ENCODE measurements at places on chromosomes 1 and 21. TPM values are rescaled to one million over a fixed set of nuclear protein-coding genes. Genes with fewer than 3 reads are reported as not detected.

CSMD2 gene
- 0.37 TPM for total RNA-seq

KCNJ9 gene
- not detected for total RNA-seq

OVAAL gene
- not detected for total RNA-seq

TSNAX gene
- total RNA-seq: 42.2 TPM

DNA sequence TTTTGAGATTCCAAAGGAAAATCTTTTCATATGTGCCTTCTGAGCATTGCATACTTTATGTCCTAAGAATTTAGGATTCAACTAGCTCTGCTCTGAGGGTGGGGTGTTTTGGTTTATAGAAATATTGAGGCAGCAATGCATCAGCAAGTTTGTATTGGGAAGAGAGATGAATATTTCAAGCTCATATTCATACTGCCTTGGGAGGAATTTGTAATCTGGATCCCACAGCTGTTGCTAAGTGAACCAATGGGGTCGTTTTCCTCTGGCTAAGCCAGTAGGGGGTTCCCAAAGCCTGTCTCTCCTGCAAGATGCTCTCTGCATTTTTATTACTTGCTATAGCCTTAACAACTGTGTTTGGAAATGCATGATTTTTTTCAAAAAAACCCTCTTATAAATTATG is 130.6 kb downstream of the SNX7 start:
- peak; percentile 16 for DNase-seq
- no peaks in the 10 kb centered on the region for H3K4me1 ChIP-seq
- no peaks in the 10 kb centered on the region for H3K36me3 ChIP-seq
- no peaks in the 10 kb centered on the region for H3K27me3 ChIP-seq
- H3K27ac ChIP-seq: no peak overlapping the region

GRCh38 chr1:10161541-10162290 is 48.7 kb upstream of the KIF1B start:
- H3K4me1 ChIP-seq: peaks cover 8% of the 10 kb centered on the region
- H3K4me3 ChIP-seq: no peak overlapping the region
- no peaks in the 10 kb centered on the region for H3K36me3 ChIP-seq
- no peak overlapping the region for H3K27ac ChIP-seq
- no peaks in the 10 kb centered on the region for H3K27me3 ChIP-seq

GRCh38 chr1:205481218-205481617 is 23.3 kb upstream of the CDK18 start:
- peaks cover 41% of the 10 kb centered on the region for H3K27me3 ChIP-seq
- no peak overlapping the region for H3K27ac ChIP-seq
- no peak for DNase-seq
- no peaks in the 10 kb centered on the region for H3K36me3 ChIP-seq
- H3K4me1 ChIP-seq: no peaks in the 10 kb centered on the region

DNA sequence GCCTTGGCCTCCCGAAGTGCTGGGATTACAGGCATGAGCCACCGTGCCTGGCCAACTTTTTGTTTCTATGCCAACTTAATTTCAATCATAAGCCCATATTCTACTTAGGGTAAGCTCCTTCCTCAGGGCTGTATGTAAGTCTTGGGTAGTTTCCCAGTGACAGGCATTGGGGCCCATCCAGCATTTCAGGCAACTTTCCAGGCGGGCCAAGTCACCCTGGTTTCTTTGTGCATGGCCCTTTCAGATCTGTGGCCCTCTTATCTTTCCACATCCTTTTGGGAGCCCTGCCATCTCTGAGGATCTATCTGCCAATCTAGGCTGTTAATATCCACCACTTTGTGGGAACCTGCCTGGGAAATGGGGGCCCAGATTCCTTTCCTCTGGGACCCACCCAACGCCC is 58.7 kb downstream of the TNN start:
- no peak overlapping the region for H3K4me3 ChIP-seq
- no peak for DNase-seq
- no peak overlapping the region for H3K27ac ChIP-seq
- H3K4me1 ChIP-seq: peaks cover 12% of the 10 kb centered on the region
- H3K36me3 ChIP-seq: no peaks in the 10 kb centered on the region
- no peaks in the 10 kb centered on the region for H3K27me3 ChIP-seq

DNA sequence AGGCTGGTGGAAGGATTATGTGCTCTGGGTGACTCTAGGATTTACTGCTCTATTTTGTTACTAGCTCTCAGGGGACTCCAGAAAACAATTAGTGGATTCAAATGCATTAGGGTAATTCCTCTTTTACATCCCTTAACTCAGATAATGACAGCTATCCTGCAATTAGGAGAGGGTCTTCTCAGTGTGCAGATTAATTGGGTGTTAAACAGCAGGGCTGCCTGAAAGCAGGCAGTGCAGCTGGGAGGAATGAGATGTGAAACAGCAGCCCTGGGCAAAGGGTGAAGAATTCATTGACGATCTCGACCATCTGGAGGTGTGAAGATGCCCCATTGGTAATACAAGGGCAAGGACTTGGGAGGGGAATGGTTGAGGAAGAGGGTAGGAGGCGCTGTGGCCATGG is 66.1 kb downstream of the HTR6 start:
- no peak overlapping the region for H3K4me3 ChIP-seq
- DNase-seq: no peak
- no peaks in the 10 kb centered on the region for H3K36me3 ChIP-seq
- no peaks in the 10 kb centered on the region for H3K27me3 ChIP-seq

DNA sequence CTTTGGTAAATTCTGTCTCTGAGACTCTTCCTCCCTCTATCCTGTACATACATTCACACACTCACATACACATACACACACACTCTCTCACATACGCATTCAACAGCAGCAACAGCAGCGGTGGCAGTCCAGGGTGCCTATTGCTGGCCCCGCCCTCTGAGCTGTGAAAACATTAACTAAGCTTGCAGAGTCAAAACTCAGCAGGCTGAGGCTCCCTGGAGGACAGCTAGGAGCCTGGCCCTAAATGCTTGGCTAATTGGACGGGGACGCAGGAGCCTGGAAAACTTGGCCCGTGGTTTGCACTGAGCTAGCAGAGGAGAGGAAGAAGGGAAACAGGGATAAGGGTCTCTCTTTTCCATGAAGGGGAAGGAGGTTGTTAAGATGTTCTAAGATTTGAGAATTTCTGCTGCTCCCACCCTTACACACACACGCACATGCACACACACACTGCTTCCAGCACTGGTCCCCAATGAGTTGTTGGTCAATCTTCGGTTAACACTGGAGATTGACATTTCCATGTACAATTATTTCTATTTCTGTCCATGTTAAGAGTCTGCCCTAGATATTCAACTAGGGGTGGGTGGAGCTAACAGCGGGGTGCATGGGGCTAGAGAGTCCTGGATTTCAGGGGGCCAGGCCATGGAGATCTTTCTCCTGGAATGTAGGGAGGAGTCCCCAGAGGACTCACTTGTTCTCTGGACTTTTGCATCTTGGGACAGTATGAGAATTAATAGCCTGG is 94.2 kb downstream of the PLXNA2 start:
- H3K4me3 ChIP-seq: no peak overlapping the region
- H3K36me3 ChIP-seq: no peaks in the 10 kb centered on the region
- peaks cover 26% of the 10 kb centered on the region for H3K4me1 ChIP-seq

GRCh38 chr1:246020211-246020954 is 486.7 kb downstream of the SMYD3 start:
- no peaks in the 10 kb centered on the region for H3K27me3 ChIP-seq
- no peak overlapping the region for H3K4me3 ChIP-seq
- no peaks in the 10 kb centered on the region for H3K4me1 ChIP-seq
- no peak for DNase-seq
- H3K36me3 ChIP-seq: no peaks in the 10 kb centered on the region
- H3K27ac ChIP-seq: no peak overlapping the region

DNA sequence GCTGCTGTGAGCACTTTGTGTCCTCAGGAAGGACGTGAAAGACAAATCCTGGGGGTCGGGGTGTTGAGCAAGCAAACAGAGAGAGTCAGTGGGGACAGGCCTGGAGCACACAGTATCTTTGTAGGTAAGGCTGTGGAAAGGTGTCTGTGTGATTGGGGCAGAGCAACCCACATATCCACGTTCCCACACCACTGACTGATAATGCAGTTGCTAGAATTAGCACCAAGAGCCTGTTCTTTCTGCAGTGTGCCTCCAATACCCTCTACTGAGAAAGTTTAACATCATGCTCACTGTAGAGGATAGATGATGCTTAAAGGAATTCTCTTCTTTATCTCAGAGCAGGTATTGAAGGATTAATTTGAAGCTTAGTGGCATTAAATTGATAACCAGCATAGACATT is 161.1 kb downstream of the PIK3R3 start:
- no peaks in the 10 kb centered on the region for H3K36me3 ChIP-seq
- H3K4me3 ChIP-seq: no peak overlapping the region
- no peaks in the 10 kb centered on the region for H3K27me3 ChIP-seq
- no peaks in the 10 kb centered on the region for H3K4me1 ChIP-seq
- no peak for DNase-seq

- DNase-seq: no peak
- peaks cover 15% of the 10 kb centered on the region for H3K4me1 ChIP-seq
Observed at GRCh38 chr1:206679738-206680211, 4.9 kb upstream of the MAPKAPK2 start.

DNA sequence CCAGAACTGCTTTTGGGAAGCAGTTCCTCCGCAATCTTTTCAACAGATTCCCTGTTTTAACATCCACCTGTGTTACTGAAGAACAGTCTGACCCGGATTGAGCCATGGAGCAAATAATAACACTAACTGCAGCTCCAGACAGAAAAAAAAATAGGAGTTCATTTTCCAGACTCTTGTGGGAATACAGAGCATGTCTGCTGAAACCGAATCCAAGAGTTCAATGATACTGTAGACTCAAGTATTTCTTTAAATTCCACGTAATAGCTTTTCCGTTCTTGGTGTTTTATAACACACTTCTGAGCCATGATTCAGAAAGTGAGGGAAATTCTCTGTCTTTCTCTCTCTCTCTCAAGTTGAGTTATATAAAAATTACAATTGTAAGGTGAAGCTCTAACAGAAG is 60.6 kb downstream of the DDAH1 start:
- H3K4me3 ChIP-seq: no peak overlapping the region
- peaks cover 7% of the 10 kb centered on the region for H3K4me1 ChIP-seq
- H3K27ac ChIP-seq: no peak overlapping the region
- no peaks in the 10 kb centered on the region for H3K36me3 ChIP-seq
- DNase-seq: no peak
- H3K27me3 ChIP-seq: no peaks in the 10 kb centered on the region

DNA sequence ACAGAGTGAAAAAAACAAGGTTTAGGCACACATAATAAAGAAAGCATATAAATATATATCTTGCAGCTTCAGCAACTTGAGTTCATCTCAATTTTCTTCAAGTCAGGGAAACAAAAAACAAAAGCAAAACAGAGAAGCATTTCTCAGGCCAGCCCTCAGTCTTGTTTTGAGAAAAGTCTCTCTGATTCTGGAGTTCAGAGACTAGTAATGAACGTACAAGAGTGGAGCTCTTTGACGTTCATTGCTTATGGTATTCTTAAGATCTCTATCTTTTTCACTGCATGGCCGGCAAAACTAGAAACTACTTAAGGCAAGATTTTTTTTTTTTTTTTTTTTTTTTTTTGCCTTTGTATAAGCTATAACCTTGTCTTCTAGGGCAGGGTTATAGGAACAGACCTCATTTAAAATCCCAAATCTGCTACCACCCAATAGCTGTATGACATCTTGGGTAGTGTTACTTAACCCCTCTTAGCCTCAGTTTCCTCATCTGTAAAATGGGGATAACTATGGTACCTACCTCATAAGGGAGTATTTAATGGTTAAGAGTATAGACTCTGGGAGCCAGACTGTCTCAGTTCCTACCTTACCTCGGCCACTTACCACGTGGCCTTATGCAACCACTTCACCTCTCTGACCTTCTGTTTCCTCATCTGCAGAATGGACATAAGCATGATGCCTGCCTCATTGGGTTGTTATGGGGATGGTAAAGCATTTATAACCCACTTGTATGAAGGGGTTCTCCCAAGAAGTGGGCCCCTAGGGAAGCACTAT is 33.6 kb downstream of the LMO4 start:
- no peak overlapping the region for H3K4me3 ChIP-seq
- no peaks in the 10 kb centered on the region for H3K4me1 ChIP-seq
- H3K27me3 ChIP-seq: no peaks in the 10 kb centered on the region
- no peak for DNase-seq
- no peaks in the 10 kb centered on the region for H3K36me3 ChIP-seq
- no peak overlapping the region for H3K27ac ChIP-seq

DNA sequence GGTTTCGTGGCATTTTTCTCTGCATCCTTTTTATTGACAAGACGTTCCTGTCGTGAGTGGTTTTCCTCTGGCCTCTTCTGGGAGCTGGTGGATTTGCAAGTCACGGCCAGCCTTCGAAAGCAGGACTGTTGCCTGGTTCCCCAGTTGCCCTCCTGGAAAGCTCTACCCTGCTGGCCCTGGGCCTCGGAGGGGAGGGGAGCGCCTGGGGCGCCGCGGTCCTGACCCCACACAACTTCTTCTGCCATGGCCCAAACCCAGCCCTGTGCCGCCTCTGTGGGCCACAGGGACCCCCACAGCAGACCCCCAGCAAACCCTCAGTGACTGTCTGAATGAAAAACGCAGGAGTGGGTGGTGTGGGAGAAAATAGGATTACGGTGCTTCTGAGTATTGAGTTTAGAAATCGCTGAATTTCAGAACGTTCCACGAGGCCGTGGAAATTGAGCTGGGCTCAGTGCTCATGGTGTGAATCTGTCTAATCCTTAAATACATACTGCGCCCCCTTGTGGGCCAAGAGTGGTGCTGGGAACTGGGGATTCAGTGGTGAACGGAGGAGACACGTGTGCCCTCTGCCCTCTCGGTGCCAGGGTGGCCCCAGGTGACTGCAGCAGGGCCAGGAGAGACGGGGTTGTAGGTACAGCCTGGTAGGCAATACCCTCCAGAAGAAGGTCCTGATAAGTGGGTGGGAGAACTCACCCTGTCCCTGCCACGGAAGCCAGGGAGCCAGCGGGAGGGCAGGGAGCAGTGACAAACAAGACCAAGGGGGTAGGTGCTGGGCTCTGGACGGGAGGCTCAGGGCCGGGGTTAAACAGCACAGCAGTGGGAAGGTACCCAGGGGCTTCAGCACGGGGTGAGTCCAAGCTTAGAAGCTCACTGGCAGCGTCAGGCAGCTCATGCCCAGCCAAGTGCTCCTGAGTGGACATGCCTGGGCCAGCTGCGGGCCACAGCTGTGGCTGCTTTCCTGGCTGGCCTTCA is 101.2 kb upstream of the COL6A1 start:
- no peaks in the 10 kb centered on the region for H3K36me3 ChIP-seq
- H3K27me3 ChIP-seq: no peaks in the 10 kb centered on the region
- no peak overlapping the region for H3K4me3 ChIP-seq
- peaks cover 20% of the 10 kb centered on the region for H3K4me1 ChIP-seq
- no peak overlapping the region for H3K27ac ChIP-seq

DNA sequence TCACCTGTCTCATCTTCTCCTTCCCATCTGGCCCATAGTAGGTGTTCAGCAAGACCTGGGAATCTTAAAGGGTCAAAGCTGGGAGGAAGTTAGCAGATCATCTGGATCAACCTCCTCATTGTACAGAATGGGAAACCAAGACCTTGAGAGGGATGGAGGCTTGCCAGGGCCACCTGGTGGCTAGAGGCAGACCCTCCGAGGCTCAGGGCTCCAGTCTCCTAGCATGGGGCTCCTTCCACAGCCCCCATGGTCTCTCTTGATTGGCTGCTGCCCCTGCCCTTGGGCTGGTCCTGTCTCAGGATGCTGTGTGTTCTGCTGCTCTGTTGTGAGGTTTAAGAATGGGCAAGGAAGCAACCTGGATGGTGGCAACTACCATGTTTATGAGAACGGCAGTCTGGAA is 68.7 kb upstream of the CNTN2 start:
- H3K27ac ChIP-seq: no peak overlapping the region
- no peaks in the 10 kb centered on the region for H3K36me3 ChIP-seq
- no peak for DNase-seq
- peaks cover 14% of the 10 kb centered on the region for H3K27me3 ChIP-seq

- H3K27me3 ChIP-seq: no peaks in the 10 kb centered on the region
- no peak overlapping the region for H3K27ac ChIP-seq
- no peak for DNase-seq
- no peaks in the 10 kb centered on the region for H3K36me3 ChIP-seq
- H3K4me3 ChIP-seq: no peak overlapping the region
Observed at GRCh38 chr1:96048572-96049212, 672.9 kb upstream of the PTBP2 start.
